Fibroblast of upper back skin (primary cell): ENCODE measurements at places on chromosomes 7 and 10.

- no peak for DNase-seq
These were observed 50.6 kb downstream of the GRK5 start for GRCh38 chr10:119257899-119258419.

DNA sequence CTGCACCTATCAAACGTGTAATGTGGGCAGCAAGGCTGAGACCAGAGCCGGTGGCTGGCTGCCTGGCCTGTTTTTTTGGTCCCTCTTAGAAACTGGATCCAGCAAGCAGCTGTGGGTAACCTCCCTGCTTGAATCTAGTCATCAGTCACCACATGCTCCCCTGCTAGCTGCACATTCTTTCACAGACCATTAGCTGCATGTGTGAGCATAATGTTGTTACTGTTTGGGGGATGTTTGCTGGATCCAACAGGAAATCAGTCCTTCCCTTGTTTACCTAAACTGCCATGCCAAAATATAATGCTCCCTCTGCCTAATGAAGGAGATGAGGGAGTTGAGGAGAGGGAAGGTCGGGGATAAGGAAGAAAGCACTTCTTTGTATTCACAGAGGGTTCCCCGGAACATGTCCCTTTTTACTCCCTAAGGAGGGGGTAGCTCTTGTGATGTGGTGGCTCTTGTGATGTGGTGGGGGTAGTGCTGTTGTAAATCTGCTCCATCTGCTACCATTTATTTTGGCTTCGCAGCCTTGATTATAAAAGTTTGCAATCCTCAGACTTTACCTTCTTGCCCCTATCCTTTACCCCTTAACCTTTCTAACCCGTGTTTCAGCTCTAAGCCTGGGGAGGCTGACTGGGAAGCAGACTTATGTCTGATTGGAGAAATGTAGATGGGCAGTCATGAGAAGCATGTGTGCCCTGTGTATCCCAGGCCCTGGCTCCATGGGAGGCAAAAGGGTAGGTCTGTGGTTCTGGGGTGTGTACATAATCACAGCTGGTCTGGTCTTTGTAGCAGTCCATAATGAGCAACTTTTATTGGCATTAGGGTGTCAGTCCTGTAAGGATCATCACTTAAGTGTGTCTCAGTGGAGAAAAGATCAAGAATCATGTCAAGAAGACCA lies 20.8 kb downstream of the LOXL4 start:
- peak; percentile 78 for DNase-seq

GRCh38 chr7:30846378-30846777 lies 65.3 kb upstream of the AQP1 start:
- DNase-seq, result no peak

DNA sequence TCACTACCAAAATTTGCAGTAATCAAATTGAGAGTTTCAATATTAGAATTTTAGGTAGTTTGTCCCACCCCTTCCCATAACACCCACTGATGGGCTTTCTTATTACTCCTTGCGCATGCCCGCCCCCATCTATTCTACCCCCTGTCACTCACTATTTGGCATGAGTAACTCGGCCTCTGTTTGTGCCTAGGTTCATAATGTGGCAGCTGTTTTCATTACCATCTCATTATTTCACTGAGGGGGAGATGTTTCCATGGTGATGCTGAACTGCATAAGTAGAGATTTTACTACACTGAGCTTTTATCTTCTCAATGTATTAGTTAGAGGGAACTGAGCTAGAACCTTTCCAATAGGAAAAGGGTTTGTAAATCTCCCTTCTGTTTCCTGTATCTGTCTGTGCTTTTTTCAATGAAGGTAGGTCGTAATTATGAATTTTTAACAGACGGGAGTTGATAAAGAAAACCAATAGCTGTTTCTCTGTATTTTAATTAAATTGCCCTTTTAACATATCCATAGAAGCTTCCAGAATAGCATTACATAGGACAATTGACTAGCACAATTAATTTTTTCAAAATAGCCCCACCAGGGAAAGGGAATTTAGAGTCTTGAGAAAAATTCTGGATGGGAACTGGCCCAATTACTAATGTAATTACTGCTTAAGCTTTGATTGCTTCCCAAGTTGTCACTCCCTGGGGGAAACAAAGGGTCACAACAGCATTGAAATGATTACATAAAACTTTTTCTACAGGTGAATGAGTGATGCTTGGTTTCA lies 33.4 kb downstream of the PRPS1L1 start:
- DNase-seq, result no peak

DNA sequence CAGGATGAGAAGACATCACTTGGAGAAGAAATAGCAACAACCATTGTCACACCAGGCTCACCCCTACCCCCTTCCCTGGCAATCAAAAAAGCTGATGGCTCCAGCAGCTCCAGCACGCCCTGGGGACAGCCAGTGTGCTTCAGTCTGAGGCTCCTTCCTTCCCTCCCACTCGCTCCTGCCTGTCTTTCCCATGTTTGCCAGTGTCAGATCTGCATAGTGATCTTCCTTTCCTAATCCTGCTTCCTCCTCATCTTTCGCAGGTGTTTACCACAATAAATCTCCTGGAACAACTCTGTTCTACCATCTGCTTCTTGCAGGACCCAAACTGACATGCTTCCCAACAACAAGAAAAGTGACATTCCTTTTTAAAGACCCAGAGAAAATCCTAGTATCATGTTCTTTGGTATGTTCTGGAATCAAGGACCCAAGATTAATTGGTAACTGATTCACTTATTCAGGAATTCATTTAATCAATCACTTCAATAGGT lies 57.1 kb downstream of the STEAP1B start:
- DNase-seq, result no peak

GRCh38 chr7:7552199-7552598 lies 14.5 kb upstream of the MIOS start:
- no peak for DNase-seq

DNA sequence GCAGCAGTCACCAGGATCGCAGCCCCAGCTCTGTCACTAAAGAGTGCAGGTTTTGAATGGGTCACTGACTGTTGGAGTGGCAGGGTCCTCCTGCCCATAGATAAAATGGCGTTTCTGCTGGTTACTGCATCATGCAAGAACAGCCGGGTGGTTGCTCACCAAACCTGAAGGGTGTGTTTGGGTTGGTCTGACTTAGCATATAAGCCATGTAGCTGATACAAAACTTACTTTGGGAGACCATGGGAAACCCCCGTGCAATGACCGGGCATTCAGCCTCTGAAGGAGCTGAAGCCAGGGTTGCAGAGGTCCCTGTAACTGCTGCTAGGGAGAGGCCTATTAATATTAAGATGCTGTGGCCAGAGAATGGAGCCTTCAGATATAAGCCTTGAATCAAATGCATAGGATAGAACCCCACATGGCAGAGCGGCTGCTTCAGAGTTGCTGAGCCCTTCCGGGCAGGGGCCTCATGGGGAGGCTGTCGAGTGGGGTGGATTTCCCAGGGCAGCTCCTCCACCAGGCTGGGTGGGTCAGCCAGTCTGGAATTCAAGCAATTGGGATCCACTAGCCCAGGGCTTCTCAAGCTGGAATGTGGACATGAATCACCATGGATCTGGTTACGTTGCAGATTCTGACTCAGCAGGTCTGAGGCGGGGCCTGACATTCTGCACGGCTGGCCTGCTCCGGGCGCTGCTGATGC lies 70.9 kb upstream of the CTBP2 start:
- DNase-seq, result peak; percentile 97

- DNase-seq, result no peak
These were observed 84.7 kb downstream of the SNX10 start for GRCh38 chr7:26376175-26376917.
